ENCODE measurements at places on chromosomes 13 and 19.
A peak's percentile ranks its signal among the peaks of the same experiment; 100 is the strongest.

GRCh38 chr19:19334063-19334988 is 13.7 kb downstream of the MAU2 start:
- no peak for DNase-seq

DNA sequence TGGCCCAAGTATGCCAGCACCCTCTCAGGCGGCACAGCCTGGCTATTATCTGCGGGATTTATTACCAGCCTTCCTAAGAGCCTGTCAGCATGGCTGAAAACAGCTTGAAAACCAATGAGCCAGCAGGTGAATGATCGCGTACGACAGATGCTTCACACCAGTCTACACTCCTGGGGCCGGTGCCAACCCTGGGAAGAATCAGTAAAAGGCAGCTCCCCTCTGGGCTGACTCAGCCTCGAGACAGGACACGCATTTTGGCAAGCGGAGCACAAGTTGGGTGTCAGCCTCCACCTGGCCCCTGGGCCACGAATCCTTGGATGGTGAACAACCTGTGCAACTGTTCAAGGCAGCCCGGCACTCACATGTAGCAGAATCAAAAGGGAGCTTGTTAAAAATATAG is 15.6 kb downstream of the EMP3 start:
- DNase-seq: no peak

GRCh38 chr13:75225288-75226032 is 256.5 kb downstream of the TBC1D4 start:
- DNase-seq: no peak

GRCh38 chr19:13963603-13964105 is 11.3 kb downstream of the DCAF15 start:
- no peak for DNase-seq

DNA sequence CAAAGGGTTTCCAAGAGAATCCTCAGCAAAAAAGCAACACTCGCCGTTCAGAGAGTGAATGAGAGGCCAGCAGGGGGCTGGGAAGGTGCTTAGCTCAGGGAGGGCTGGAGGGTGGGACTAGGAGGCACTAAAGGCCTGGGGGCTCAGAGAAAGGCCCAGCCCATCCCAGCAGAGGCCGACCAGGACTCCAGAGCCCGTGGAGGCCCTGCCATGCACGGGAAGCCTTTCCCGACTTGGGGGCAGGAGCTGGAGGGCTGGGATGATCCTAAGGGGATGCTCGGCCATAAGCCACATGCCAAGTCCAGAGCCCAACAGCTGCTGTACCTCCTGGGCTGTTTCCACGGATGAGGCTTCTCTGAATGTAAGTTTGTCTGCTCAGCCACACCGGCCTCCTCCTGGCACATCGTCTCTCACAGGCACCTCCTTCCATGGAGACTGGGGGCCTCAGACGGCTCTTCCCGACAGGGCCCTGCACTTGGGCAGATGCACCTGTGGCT is 19.5 kb downstream of the RASA3 start:
- no peak for DNase-seq

DNA sequence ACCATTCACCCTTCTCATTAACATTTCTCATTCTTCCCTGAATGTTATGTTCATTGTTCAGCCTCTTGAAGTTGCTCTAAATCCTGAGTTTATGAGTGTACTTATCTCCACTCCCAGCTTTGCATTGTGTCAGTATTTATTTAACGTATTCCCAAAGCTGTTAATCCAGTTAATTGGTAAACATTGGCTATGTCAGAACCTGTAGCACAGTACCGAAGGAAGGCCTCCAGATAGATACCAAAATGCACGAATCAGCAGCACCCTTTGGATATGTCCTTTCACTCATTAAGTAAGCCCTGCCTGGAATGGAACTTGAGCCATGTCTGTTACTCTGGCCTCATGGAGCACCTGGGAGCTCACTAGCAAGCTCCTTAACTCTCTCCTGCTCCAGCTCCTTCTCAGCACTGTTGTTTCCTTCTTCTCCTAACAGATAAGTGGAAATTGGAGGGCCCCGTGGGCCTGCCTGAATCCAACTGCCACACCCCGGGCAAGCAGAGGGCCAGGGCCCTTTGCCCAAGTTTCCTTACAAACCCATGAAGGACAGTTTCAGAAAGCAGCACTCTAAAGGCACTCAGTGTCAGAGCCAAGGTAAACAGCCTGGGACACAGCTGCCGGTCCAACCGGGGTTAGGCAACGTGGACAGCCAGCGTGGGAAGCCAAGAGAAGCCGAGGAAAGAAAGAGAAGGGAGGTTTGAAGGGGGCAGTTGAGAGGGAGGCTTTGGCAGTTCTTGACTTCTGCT is 155.0 kb upstream of the SERP2 start:
- DNase-seq: no peak

DNA sequence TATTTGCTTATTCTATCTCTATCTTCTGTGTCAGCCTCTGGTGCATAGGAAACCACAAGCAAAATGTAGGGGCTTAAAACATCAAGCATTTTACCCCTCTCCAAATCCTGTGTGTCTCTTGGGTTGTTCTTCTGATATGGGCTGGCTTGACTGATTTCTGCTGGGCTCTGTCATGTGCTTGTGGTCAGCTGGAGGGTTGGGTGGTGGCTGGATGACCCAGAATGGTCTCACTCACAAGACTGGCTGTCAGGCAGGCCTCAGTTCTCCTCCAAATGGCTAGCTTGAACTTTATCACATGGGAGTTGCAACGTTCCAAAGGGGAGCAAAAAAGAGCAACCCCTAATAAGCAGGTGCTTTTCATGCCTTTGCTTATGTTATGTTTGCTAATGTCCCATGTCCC is 9.6 kb upstream of the LYPD5 start:
- no peak for DNase-seq

GRCh38 chr13:42327725-42328124 is 55.8 kb downstream of the AKAP11 start:
- no peak for DNase-seq

GRCh38 chr19:17348700-17349099 is 11.3 kb downstream of the GTPBP3 start:
- no peak for DNase-seq

DNA sequence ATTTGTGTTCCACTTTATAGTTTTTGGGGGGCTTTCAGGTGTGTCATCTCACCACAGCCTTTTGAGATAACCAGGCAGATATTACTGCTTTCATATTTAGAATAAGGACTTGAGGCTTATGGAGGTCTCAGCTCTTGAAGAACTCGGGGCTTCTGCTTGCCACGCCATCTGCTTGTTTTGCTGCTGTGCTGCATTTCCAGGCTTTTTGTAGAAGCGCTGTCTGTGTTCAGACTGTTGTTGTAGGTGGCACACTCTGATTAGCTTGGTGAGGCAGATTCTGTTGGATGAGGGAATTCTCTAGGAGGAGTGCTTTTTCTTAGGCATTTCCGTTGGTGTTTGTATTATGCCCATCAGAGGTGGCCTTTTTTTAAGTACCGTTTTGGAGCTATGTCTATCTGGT is 57.2 kb downstream of the WASF3 start:
- DNase-seq: no peak

DNA sequence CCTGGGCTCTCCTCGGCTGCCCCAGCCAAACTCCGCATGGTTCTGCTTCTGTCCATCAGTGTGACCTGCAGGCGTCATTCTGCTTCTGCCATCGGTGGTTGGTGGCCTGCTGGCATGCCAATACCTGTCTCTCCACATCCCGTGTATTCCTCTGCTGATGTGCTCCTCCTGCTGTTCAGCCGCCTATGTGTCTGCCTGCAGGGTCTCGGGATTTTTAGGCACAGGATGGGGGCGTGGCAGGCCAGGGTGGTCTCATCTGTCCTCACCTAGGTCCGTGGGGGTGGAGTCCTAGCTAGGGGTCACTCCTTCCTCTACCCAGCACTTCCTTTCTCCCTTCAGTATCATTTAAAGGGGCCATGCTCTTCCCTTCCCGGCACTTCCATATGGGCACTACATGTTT is 33.0 kb upstream of the SGCG start:
- DNase-seq: no peak

- peak; percentile 30 for DNase-seq
These were observed 24.8 kb downstream of the C2CD4C start for GRCh38 chr19:383922-384798.

DNA sequence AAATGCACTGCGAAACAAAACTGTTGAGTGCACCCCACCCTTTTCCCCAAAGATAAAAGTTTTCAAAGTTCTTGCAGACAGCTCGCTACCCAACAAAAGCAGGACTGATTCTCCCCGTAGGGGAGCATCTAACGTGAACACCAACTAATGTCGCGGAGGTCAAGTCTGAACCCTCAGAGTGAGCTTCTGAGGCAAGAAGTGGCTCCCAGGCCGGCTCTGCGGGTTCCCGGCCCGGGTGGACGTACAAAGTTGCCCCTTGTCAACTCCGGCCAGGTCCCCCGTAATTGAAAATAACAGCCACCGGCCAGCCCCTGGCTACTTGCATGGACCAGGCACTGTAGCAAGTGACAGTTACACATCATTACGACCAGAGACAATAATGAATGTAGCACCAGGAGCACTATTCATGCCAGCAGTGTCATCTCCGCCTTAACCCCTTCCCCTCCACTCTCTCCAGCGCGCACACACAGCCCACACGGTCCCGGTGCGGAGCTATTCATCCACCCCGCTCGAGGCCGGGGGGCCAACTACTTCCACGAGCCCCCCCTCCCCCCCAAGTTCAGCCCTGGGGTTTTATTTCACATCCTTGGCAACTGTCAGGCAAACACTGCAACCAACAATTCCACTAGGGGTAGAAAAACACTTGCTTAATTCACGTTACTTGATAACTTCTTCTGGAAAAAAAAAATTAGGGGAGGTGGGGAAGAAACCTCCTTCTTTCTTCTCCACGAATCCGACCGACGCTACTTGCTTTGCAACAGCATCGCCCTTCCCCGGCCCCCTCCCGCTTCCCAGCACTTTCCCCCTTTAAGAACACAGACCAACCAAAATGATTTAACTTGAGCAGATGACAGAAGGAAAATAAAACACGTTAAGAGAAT is 1.2 kb downstream of the KLF12 start:
- peak; percentile 62 for DNase-seq

GRCh38 chr13:98214008-98214643 is 37.1 kb upstream of the RNF113B start:
- peak; percentile 56 for DNase-seq

- DNase-seq: peak; percentile 19
These were observed 65.4 kb upstream of the ARGLU1 start for GRCh38 chr13:106633321-106633720.

DNA sequence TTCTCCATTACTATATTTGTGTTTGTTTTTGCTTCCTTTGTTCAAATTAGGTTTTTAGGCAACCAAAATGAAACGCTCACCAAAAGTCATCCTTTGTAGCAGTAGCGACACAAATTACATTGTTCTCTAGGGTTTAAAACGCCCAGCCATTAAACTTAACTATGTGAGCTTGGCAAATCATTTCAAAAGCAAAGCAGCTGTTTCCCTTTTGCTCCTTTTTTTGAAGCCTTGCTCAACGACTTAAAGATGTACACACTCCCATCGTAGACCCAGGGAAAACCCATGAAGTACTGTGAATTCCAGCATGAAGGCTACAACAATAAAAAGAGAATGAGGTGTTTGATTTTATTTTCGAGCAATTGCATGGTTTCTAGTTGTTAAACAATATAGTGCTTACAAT is 106.7 kb downstream of the RAP2A start:
- DNase-seq: no peak

GRCh38 chr13:101996954-101997353 is 404.9 kb downstream of the FGF14 start:
- DNase-seq: no peak

GRCh38 chr19:50663482-50663790 is 14.2 kb downstream of the C19orf81 start:
- DNase-seq: no peak

DNA sequence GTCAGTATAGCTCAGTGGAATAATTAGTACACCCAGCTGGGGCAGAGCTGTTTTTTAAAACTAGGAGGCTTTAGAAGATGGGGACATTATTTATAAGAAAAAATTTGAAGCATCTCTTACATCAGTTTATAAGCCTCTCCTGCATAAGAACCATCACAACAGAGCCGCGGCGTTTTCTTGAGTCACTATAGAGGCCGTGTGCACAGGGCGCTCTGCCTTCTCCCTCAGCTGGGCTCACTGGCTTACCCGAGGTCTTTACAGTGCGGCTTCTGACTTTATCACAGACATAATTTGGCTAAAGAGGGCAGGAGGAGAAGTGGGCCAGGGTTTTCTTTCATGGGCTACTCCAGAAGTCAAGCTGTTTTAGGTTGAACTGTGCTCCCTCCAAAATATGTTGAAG is 135.5 kb upstream of the RNF113B start:
- DNase-seq: no peak

DNA sequence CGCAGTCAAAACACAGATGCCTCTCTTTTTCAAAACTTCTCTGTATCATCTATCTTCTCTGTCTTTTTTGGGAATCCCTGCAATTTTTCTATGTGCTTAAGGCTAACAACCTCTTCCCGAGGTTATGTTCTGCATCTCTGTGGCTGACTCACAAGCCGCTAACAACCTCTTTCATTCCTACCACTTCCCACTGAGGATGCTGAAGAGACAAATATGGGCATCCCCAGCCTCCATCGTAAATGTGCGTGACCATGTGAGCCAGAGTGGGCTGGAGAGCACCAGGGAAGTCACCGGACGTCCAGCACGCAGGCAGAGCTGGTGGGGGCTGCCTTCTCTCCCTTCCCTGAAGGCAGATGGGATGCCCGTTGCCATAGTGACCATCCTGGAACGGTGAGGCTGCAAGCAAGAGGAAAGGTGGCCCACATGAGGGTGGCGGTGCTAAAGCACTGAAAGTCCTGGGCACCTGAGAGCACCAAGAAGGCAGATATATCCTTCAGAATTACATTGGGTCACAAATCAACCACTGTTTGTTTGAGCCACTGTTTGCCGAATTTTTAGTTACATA is 122.8 kb downstream of the SHISA2 start:
- no peak for DNase-seq

DNA sequence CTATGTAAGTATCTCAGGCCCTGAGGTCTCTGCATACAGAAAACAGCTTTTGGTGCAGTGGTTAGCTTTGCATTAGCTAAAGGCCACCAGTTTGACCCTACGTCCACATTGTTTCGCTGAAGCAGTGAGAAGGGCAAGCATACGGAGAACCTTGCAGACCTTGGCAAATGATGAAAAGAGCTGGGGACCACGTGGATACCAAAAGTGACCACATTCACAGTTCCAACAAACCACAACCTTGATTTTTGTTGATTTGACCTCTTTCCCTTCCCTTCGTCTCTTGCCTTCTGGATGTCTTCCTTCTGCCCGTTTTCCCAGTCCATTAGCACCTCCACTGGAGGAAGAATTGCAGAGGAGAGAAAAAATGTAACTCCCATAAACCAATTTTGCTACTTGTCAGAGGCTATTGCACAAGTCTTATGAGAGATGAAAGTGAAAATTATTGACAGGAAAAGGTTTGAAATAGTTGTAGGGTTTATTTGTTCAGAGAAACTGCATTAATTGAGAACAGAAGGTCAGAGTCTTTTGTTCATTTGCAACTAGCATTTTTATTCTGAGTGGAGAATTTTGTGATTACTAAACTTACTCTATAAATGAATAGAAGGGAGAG is 293.9 kb upstream of the HTR2A start:
- no peak for DNase-seq

GRCh38 chr13:102940770-102941169 is 94.9 kb downstream of the ERCC5 start:
- DNase-seq: no peak
